ENCODE measurements at places on chromosomes 12 and 14.

GRCh38 chr12:51639361-51639760 is 48.3 kb downstream of the SCN8A start:
- DNase-seq: no peak

DNA sequence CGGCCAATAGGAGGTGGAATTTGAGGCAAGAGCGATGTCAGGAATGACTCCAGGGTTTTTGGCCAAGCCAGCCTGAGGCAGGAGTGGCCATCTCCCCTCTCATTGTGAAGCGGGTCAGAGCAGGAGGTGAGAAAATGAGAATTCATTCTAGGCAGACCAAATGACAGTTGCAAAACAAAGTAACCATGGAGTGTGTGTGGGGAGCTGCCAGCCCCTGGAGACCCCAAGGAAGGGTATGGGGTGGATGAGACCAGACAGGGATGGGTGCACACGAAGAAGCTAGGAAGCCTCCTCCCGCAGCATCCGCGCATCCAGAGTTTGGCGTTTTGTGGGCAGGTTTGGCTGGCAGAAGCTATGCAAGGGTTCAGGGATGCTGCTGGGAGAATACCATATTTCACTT is 38.8 kb downstream of the FZD10 start:
- DNase-seq: no peak

DNA sequence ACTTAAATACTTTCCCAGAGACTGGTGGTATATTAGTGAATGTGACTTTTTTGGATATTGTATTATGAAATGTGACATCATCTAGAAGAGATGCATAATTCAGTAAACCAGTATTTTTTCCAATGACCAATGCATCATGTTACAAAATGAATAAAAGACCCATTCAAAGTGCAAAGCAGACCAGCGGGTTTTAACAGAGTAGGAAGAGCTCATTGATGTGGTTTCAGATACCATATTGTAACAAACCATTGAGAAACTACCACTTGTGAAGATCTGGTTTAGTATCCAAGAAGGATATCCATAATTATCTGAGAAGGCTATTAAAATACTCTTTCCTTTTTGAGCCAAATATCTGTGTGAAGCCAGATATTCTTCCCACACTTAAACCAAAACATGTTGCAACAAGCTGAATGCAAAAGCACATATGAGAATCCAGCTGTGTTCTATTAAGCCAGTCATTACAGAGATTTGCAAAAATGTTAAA is 47.7 kb downstream of the MVK start:
- DNase-seq: no peak

GRCh38 chr14:74313601-74314000 is 10.9 kb upstream of the ABCD4 start:
- no peak for DNase-seq

DNA sequence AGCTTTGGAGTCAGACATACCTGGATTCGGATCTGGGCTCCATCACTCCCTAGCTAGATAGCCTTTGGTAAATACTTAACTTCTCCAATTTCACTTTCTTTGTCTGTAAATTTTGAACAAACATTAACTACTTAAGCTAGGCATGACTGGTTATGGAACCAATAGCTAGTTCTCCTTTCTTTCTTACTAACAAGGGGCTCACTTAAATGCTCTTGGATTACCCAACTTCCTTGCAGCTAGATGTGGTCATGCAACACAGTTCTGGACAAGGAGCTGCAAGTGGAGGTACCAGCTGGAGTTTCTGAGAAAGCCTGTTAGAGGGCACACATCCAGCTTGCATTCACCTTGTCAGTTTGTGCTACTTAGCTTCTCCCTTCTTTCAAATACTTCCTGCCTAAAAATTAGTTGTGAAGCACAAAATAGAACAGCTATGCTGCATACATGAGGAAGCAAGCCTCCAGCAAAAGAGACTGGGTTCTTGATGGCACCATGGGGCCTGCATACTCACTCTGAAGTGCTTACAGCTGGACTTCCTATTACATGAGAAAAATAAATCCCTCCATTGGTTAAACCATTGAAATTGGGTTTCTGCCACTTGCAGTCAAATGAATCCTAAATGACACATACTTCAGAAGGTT is 210.1 kb upstream of the EEA1 start:
- DNase-seq: no peak

GRCh38 chr12:106429636-106430035 is 72.1 kb downstream of the POLR3B start:
- no peak for DNase-seq

GRCh38 chr14:92789457-92790089 is 4.5 kb upstream of the GOLGA5 start:
- no peak for DNase-seq

DNA sequence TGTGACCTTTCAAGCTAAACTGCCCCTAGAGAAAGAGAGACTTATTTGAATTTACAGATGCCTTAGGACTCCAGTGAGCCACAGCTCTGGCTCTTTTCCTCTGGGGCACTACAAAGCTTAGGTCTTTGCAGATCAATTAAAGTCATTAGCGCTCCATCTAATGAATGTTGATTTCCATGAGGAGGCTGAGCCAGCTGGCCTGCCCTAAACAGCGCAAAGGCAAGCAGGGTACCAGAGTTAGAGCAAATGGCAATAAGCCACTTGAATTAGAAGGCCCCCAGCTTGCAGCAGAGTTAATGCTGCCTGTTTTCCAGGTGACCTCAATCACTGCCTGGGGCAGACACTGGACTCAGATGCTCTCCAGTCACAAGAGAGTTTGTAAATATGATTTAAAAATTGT is 695.3 kb downstream of the DIO2 start:
- no peak for DNase-seq

DNA sequence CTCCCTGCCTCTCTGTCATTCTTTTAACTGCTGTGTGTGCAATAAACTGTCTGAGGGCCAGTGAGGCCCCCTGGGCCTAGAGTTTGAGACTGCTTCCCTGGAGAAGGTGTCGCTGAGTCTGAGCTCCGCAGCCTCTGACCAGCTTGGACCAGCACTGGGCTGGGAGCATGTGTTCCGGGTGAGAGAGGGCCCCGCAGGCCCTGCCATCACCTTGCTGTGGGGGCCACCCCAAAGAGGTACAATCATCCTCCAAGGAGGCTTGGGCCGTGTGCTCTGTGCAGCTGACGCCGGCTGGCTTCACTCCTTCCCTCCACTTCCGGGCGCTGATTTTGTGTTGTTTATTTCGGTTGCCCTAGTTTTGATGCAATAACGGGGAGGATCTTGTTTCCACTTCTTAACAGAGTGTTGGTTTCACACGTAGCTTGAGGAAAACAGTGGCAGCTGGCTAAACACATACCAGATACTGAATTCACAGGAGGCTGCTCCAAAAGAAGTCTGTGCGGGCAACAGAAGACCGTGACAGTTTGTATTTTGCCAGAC is 121.6 kb downstream of the TMEM132C start:
- no peak for DNase-seq

DNA sequence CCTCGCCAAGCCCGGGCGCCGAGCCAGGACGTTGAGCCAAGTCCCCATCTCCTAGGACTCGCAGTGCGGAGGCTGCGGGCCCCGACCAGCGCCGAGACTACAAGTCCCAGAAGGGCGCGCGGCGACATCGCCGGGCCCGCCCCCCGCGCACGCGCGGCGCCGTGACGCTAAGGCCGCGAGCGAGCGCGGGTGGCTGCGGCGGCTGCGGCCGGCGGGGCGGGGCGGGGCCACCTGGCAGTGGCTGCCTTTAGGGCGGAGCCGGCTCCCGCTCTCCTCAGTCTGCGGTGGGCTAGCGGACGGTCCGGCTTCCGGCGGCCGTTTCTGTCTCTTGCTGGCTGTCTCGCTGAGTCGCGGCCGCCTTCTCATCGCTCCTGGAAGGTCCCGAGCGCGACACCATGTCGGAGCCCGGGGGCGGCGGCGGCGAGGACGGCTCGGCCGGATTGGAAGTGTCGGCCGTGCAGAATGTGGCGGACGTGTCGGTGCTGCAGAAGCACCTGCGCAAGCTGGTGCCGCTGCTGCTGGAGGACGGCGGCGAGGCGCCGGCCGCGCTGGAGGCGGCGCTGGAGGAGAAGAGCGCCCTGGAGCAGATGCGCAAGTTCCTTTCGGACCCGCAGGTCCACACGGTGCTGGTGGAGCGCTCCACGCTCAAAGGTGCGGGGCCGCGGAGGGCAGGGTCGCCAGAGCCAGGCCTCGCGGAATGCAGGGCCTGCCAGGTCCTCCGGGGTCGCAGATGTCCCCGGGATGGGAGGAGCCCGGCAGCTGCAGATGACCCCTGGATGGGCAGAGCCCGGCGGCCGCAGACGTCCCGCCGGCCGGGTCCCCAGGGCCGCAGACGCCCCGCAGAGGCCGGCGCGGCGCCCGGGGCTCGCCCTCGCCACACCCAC is at the start of gene DYNC1H1:
Gene DYNC1H1 (plus strand): TSS at position 277 of the 884 bp plus-strand sequence. CDS start 119 bp downstream, at position 396.
- DNase-seq: no peak

GRCh38 chr14:71597955-71598660 is 334.1 kb upstream of the RGS6 start:
- no peak for DNase-seq

GRCh38 chr12:89875225-89875624 is 166.6 kb upstream of the ATP2B1 start:
- no peak for DNase-seq

GRCh38 chr12:45200491-45201043 is 15.3 kb upstream of the ANO6 start:
- DNase-seq: no peak
